ENCODE measurements at places on chromosomes 3 and 15.

GRCh38 chr3:74415731-74416130, 198.7 kb downstream of the CNTN3 start:
- DNase-seq, result no peak

DNA sequence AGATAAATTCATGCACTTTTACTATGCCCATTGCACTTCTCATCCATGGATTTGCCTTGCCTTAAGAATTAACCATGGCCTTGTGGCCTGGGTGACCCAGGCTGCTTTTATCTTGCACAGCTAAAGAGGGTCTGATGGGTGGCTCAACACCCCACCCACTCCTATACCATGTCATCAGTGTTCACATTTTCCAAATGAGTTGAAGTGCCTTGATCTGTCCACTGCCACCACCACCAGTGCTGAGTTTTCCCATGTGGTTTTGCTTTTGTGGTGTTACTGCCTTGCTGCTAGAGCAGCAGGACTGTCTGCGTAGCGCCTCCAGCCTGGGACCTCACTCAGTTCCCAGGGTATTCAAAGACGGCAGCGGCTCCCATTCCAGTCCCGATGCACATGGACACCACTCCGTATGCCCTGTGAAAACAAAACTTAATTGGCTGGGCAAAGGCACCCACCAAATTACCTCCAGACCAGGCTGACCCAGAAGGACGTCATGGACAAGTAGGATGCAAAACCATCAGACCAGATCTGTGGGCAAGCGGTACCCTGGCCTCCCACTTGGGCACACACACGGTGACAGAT, 14.1 kb downstream of the ACAA1 start:
- DNase-seq, result peak; percentile 51

DNA sequence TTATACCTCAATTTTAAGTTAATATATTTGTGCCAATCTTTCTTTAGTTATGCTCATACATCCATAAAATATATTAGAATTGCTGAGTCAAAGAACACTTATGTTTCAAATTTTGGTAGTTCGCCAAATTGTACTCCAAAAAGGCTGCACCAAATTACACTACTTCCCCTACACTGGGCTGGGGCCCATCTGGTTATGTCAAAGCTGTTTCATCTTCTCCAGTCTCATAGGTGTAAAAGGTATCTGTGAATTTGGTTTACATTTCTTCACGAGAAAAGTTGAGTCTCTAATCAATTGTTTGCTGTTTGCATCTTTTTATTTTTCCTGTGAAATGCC, 706 bp downstream of the FSIP1 start:
- no peak for DNase-seq

DNA sequence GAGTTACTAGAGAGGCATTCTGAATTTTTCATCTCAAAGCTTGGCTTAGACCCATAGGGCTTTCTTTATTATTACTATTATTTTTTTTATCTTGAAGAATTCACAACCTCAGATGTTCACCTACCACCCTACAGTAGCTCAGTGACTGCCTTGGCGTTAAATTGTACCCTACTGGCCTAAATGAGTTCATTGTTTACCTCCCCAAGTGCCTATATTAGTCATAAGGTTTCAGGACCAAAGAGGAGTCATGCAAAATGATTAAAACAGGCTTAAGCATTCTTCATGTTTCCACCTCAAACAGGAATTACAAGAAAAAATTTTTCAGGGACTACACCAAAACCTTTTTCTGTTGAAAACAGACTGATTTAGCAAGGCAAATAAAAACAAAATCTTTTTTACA, 751.5 kb downstream of the SQOR start:
- DNase-seq, result no peak

GRCh38 chr15:100042558-100042957, 299.2 kb downstream of the ADAMTS17 start:
- DNase-seq, result no peak

GRCh38 chr15:93848490-93848889, 382.9 kb upstream of the MCTP2 start:
- no peak for DNase-seq

DNA sequence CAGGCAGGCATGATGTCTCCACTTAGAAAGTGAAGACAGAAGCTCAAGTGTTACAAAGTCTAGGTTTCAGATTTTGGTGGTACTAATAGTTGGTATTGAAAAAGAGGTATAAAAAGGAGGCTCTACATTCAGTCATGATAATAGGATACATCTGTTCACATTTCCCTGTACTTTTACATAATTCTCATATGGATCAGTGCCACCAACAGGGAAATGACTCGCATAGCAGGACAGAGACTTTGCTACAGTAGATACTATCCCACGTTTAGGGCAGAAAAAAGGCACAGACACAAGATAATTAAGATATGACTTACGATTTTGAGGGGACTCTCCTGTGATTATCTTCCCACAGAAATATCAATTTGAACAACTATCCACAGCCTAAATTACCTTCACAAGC, 1062.9 kb upstream of the EPHA6 start:
- DNase-seq, result no peak

- no peak for DNase-seq
Measured at GRCh38 chr15:39642011-39642640, 61.2 kb downstream of the THBS1 start.

- no peak for DNase-seq
Measured at GRCh38 chr3:105103139-105103538, 263.6 kb upstream of the ALCAM start.

DNA sequence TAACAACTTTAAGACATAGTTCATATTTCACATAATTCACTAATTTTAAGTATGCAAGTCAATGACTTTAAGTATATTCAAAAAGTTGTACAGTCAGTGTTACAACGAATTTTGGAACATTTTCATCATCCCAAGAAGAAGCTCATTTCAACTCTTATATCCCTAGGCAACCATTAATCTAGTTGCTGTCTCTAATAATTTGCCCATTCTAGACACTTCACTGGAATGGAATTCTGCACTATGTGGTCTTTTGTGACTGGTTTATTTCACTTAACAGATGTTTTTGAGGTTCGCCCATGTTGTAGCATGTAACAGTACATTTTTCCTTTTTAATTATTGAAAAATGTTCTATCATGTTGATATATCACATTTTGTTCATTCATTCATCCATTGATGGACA, 104.2 kb upstream of the SPRED1 start:
- no peak for DNase-seq

DNA sequence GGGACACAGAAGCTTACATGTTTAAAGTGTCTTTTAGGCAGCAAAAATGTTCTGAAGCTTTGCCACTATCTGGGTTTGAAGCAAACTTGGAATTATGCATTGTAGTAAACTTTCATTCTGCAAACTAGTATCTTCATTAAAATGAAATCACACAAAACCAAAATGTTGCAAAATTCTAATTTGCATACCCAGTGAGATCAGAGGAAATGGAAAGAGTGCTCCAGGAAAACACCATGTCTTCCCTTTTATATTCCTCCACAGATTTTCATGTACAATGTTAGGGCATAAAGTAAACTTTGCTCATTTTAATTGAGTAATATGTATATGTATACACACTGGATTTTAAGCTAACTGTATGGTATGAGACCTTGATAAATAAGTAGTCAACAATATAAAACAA, 23.9 kb downstream of the ANO10 start:
- no peak for DNase-seq

DNA sequence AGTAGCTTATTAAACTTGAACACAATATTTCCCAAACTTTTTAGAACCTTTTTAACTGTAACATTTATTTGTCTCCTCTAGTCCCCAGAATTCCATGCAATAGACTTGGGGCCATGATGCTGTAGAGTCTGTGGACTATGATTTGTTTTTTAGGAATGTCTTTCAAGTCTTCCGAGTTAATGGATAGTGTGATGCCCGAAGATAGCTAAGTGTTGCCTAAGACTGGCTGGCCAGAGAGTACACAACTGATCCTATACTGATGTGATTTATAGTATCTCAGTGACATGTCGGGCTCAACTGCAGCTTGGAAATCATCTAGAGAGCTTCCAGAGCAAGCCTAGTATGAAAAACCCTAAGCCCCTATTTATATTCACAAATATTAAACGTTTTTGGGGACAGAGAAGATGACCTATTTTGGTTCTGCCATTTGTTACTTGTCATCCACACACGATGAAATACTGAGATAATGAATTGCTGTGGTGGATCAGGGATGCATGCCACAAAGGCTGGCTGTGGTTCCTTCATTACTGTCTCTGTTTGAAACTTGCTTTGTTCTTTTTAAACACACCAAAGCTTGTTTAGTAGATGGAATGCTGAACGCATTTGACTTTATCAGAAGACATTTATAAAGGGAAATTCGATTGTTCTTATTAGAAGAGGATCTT, 507.4 kb downstream of the TAFA4 start:
- no peak for DNase-seq

GRCh38 chr3:127556565-127556964, 34.0 kb downstream of the TPRA1 start:
- DNase-seq, result no peak

GRCh38 chr15:59825901-59826300, 136.8 kb upstream of the BNIP2 start:
- no peak for DNase-seq

DNA sequence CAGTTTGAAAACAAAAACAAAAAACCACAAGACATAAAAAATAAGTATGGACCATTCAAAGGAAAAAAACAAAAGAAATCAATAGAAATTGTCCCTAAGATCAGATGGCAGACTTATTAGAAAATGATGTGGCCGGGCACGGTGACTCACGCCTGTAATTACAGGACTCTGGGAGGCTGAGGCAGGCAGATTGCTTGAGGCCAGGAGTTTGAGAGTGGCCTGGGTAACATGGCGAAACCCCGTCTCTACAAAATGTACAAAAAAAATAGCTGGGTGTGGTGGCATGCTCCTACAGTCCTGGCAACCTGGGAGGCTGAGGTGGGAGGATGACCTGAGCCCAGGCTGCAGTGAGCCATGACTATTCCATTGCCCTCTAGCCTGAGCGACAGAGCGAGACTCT, 16.6 kb downstream of the SPCS1 start:
- no peak for DNase-seq

GRCh38 chr3:45199837-45200648, 26.0 kb downstream of the TMEM158 start:
- DNase-seq, result no peak

DNA sequence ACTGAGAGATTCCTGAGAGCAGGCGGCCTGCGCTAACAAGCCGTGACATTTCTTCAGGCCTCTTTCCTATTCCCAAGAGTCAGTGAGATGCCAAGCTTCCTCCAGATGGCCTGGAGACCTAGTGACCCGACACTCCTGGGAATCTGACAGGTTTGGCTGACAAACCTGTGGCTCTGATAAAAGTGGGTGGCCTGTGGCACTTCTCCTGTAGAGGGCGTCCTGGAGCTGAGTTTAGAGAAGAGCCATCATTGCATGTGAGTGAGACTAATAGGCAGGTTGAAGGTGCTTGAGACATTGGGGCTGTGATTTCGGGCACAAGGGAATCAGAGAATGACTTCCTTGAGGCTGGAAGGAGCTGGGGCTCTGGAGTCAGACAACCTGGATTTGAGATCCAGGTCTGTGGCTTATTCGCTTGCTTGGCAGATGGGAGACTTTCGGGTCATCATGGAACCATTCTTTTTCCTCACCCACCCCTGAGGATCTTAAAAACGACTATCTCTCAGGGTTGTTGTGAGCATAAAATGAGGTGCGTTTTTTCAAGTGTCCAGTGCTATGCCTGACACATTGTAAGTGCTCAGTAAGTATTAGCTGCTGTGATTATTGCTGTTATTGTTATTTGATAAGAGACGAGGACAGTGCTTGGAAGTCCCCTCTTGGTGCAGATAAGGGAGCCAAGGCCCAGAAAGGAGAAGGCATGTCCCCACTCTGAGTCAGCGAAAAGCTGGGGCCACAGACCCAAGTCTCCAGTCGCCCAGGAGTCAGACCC, 77.2 kb downstream of the SCN10A start:
- no peak for DNase-seq

DNA sequence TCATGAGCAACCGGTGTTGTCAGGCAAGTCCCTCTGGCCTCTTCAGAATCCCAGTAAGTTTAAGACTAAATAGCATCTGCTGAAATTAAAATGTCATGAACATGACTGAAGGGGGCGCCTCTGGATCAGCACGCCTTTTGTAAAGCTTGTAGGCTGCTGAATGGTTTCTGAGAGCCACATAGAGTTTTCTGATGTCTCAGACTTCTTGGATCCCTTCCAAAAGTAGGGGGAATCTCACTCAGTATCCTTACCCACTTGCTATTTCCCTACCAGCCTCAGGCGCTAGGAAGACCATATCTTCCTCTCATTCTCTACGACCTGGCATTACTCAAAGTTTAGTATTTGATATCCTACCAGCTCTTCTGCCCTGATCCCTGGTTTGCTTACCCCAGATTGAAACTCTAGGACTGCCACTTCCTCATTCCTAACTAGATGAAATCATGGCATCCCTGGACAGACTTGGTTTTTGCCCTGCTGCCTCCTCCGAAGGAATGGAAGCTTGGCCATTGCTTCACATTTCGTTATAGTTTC, 62.7 kb upstream of the CD47 start:
- peak; percentile 73 for DNase-seq

DNA sequence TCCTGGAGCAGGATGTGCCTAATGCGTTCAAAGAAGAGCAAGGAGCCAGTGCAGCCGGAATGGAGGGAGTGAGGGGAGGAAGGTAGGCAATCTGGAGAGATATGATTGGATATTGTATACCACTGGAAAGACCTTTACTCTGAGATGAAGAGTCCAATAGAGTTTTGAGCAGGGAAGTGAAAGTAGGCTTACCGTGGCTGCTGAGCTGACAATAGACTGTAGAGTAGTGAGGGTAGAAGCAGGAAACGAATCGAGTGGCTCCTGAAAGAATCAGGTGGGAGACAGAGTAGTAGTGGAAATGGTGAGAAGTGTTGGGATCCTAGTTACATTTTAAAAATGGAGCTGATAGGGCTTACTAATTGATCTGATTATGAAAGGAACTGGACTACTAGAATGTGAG, 51.8 kb upstream of the NUDT16 start:
- no peak for DNase-seq

- no peak for DNase-seq
Measured at GRCh38 chr3:186368717-186369116, 6.7 kb upstream of the DGKG start.

DNA sequence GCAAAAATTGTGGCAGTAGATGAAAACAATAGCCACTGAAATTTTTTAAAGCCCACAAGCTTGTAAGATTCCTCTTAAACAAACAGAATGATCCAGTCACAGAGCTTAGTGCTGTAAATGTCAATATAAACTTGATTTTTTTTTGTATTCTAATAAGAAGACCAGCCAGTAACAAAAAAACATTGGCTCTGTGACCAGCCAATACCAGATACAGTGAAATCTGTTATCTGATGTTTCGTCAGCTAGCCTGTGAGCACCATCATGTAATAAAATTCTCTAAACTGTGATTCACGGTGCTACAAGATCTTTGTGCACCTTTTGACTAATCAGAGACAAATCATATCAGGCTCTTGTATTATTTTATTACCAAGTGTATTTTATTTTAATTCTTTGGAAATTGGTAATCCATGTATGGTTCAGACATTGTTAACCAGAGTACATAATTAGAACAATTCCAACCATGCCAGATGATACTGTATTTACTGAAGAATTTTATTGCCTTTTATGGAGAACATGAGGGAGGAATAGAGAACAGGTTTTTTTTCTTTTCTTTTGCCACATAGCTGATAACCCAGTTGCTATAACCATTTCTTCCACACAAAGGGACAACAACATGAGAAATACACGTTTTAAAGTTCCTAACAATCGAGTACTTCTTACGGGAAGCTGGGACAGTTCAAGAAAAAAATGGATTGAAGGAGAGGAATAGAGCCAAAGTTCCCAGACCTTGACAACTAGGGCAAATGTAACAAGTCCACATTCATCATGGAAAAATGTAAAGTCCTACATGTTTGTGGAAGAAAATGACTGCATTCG, 71.9 kb downstream of the FILIP1L start:
- no peak for DNase-seq
